ENCODE measurements at places on chromosomes 4 and X. TPM values are rescaled to one million over a fixed set of nuclear protein-coding genes. Genes with fewer than 3 reads are reported as not detected.
A peak's percentile ranks its signal among the peaks of the same experiment; 100 is the strongest.

Gene TBX22
- total RNA-seq: not detected

Gene CSAG2
- not detected for total RNA-seq

Gene RIPPLY1
- not detected for total RNA-seq

Gene ASB12
- total RNA-seq: 0.32 TPM

Gene MGARP
- total RNA-seq: 0.75 TPM

Gene REELD1
- 0.29 TPM for total RNA-seq

Gene SERTM2
- total RNA-seq: 1.6 TPM

Gene PABPC1L2B
- total RNA-seq: not detected

DNA sequence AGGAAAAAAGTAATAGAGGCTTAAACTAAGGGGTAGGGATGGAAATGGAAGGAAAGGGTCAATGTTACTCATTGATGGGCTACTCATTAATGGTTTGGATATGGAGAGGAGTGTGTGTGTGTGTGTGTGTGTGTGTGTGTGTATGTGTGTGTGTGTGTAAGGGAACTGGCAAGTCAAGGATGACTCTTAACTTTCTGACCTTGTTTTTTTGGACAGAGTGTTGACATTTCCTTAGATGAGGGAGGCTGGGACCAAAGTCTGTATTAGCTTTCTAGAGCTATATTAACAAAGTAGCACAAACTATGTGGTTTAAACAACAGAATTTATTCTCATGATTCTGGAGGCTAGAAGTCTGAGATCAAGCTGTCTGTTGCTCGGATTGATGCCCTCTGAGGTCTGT lies 202.7 kb downstream of the GBA3 start:
- no peak for DNase-seq

DNA sequence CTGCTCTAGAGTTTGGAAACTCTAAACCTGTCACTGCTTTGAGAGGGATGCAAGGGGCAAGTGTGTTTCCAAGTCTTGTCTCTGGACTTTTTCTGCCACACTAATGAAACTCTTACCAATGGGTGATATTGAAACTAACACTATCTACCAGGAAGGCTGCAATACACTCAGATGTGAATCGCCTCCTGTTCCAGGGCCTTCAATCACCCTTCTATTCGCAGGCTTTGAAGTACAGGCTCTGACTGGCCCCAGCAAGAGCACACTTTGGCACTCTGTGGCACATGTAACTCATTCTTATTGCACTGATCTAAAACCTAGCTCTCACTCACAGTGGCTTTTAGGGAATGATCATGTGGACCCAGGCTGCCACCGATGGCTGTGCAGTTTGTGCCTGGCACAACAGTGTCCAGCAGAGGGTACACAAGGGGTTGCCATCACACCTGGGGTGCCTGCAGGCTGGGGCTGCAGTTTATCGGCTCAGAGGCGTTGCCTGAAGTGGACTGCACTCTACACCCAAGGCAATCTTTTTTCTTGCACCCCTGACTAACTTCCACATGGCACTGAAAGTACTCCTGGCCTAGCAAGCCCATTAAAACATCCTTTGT lies 210.8 kb downstream of the MGST2 start:
- DNase-seq: no peak

- no peak for DNase-seq
Measured at GRCh38 chr4:90189178-90189577, 62.0 kb downstream of the CCSER1 start.

- no peak for DNase-seq
Measured at GRCh38 chr4:160848901-160849760, 1314.7 kb downstream of the FSTL5 start.

- DNase-seq: no peak
Measured at GRCh38 chr4:88054901-88055300, 47.5 kb downstream of the PKD2 start.

- DNase-seq: no peak
Measured at GRCh38 chrX:129818123-129818522, 25.6 kb downstream of the ZDHHC9 start.

DNA sequence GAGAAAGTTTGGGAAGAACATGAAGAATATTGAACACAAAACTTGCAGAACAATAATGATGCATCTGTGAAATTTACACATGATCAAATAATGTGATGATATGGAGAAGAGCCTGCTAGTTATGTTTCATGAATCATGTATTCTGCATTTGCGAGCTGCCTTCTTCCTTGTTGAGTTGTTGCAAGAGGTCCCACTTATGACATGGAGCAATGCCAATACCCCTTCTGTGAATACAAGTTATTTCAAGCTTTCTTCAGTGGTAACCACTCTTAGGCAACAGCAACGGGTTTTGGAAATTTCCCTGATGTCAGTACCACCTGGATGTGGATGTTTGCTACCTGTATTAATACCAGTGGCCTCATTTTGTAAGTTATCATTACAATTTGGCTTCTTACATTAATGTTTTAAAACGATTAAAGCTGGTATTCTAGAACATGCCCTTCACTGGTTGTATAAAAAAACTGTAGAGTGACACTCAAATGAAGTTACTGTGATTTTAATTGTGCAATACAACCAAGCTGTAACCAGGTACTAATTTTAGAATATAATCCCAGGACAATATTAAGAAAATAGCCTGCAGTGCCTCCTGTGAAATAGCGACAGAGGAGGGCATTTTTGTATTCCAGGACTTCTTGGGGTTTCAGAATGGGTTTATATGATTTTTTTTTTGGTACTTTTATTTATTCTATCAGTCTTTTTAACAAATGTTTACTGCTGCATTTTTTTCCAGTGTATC lies 25.3 kb downstream of the IQCM start:
- no peak for DNase-seq

- no peak for DNase-seq
Measured at GRCh38 chrX:113470166-113470565, 629.5 kb upstream of the AMOT start.

- no peak for DNase-seq
Measured at GRCh38 chr4:10023806-10024205, 2.5 kb upstream of the SLC2A9 start.

DNA sequence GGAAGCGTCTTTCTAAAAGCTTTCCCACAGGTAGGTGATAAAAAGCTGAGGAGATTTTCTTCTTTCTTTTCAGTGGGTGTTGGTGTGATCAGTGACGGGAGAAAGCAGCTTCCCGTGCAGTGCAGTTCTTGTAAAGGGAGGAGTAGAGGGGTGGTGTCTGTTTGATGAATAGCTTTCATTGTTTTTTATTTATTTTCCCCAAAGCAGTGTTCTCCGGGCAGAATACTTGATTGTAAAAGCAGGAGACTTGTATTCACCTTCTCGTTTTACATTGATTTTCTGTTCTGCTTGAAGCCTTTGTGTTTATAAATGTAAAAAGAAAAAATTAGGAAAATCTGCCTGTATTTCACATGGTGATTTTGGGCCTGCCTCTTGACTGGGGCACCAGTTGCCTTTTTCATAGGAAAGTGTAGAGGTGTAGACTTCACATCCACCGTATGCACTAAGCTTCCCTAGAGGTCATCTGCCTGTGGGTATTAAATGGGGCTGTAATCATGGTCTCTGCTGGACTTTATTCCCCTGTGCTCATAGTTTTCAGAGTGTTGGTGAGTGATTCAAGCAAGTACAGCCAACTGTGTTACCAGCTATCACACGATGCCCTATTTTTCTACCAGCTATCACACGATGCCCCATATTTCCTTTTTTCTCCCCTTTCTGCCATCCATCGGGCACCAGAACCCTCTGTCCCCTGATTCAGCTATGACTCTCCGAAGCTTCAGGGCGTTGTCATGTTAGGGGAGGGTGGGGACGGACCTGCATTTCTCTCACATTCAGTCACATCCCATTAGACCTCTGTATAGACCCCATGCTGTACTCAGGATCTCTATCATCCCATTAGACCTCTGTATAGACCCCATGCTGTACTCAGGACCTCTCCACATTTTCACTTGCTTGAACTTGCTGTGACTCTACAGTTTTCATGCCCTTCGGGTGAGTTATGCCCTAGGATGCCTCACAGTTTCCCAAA lies 526.5 kb downstream of the TRIML1 start:
- DNase-seq: no peak

DNA sequence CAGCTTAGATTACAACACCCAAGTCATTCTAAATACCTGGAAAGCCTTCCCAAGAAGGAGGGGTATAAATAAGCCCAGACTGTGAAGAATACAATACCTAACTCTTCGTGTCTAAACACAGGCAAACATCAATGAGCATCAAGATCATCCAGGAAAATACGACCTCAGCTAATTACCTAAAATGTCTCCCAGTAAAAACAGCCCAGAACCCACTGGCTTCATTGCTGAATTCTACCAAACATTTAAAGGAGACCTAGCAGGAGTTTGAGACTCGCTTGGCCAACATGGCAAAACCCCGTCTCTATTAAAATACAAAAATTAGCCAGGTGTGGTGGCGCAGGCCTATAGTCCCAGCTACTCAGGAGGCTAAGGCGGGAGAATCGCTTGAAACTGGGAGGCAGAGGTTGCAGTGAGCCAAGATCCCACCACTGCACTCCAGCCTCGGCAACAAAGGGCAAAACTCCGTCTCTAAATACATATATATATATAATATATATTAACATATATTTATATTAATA lies 19.1 kb upstream of the HSFX4 start:
- no peak for DNase-seq

GRCh38 chrX:154046031-154046781 lies 26.5 kb upstream of the IRAK1 start:
- DNase-seq: no peak

GRCh38 chrX:140980271-140980670 lies 22.1 kb upstream of the SPANXB1 start:
- no peak for DNase-seq

GRCh38 chrX:22186165-22186564 lies 86.5 kb upstream of the CBLL2 start:
- no peak for DNase-seq

GRCh38 chr4:39873823-39874222 lies 103.9 kb downstream of the PDS5A start:
- no peak for DNase-seq

DNA sequence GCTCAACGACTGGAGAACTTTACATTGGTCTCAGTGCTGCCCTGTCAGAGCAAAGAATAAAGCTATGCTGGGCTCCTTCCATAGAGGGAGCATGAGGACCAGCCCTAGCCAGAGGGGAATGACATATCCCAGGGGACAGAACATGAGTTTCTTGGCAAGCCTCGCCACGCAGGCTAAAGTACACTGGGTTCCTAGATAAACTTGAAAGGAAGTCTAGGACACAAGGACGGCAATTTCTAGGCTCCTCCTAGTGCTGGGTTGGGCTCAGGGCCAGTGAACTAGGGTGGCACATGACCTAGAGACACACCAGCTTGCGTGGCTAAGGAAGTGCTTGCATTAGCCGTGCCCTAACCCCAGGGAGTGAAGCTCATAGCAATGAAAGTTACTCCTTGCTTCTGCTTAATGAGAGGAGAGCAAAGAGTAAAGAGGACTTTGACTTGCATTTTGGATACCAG lies 141.0 kb downstream of the MAB21L2 start:
- peak; percentile 86 for DNase-seq

DNA sequence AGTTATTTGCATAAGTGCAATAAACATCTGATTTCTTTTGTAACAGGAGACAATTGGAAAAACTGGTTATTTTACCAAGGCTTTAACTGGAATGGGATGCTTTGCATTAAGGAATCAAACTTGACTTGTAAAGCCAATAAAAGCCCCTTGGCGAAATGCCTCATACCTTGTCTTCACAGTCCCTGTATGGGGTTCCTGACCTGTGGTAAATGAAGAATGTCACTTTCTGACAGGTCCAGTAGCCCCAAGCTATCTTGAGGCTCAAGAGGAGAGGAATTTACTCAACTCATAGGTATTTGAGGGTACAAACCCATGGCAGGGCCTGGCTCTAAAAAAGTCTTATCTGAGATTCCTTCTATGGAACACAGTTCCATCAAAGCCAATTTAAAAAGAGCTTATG lies 78.0 kb downstream of the ACOX3 start:
- DNase-seq: no peak

GRCh38 chr4:79679859-79680258 lies 271.8 kb upstream of the GK2 start:
- no peak for DNase-seq

- DNase-seq: no peak
Measured at GRCh38 chr4:156824451-156825060, 147.0 kb downstream of the PDGFC start.

GRCh38 chr4:10348241-10348640 lies 109.0 kb downstream of the ZNF518B start:
- no peak for DNase-seq

Measured in upper lobe of right lung (tissue), 1 donor.